ENCODE measurements at places on chromosomes 12 and 14.

- DNase-seq, result no peak
Measured at GRCh38 chr12:62351326-62351725, 91.1 kb downstream of the USP15 start.

DNA sequence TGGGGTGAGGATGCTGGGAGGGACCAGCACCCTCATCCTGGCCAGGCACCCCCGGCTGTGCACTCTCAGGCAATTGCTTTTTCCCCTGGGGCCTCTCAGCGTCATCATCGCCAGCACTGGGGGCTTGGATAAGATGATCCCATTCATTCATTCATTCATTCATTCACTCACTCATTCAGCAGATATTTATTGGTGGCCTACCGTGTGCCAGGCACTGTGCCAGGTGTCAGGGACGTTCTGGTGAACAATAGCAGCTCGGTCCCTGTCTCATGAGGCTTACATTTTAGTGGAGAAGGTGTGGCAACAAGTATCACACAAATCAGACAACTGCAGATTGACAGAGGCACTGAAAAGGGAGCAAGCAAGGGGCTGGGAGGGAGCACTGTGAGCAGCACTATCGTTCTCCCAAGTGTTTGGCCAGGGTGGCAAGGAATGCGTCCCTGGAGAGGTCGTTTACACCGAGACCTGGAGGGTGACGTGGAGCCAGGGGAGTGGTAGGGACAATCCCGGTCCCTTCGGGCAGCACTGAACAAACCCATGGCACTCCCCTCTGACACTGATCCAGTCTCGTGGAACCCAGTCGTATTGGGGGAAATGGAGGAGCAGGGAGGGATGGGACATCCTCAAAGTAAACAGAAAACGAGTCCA is 124.1 kb downstream of the PAPOLA start:
- DNase-seq, result no peak

DNA sequence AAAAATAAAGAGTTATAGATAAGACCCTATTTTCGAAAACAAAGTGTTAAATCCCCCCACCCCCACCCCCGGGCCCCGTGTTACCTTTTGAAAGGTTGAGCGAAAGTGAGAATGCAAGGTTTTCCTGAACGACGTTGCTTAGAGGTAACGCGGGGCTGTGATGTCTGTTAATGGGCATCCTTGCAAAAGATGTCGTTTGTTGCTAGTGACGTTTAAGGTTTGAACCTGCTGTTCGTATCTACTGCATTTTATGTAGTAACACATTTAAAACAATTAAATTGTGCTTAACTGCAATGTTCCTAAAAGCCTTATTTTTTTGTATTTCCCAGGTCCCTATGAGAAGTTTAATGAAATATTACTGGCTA is 1.2 kb downstream of the CPSF6 start:
- DNase-seq, result peak; percentile 45

- no peak for DNase-seq
Measured at GRCh38 chr14:52873694-52874093, 77.2 kb downstream of the FERMT2 start.

GRCh38 chr14:97428808-97429440 is 631.7 kb downstream of the VRK1 start:
- no peak for DNase-seq

- DNase-seq, result no peak
Measured at GRCh38 chr12:42385326-42385841, 59.4 kb downstream of the PPHLN1 start.

DNA sequence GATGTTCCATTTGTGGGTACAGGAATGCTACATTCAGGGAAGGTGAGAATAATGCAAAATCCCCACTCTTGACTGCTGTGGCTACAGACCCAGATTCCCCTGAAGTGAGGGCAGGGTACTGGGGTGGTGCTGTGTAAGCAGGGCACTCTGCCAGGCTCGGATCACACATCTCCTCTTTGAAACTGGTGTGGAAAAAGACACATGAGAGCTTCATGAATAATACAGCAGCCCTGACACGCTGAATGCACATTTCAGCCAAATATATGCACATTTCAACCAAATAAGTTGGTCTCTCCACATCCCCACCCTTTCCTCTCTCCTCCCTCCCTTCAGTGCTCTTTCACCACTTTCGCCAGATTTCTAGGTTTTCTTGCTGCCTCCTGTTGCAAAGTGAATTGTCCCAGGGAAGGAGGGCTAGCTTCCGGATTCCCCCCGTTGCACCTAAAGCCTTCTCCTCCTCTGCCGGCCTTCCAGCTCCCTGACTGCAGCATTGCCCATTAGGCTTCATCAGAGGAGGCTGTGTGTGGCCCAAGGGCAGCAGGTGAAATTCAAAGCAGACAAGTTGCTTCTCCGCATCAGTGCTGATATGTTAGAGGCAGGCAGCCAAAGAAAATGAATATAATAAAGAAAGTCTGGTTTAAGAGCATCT is 118.2 kb upstream of the TMCC3 start:
- DNase-seq, result no peak

- DNase-seq, result no peak
Measured at GRCh38 chr12:130683080-130683479, 33.0 kb downstream of the RIMBP2 start.
